ENCODE measurements at places on chromosomes 1 and 21.

GRCh38 chr1:170765712-170766330 lies 101.9 kb downstream of the PRRX1 start:
- peak; percentile 70 for DNase-seq

GRCh38 chr1:12499539-12500240 lies 118.3 kb downstream of the DHRS3 start:
- peak; percentile 67 for DNase-seq

DNA sequence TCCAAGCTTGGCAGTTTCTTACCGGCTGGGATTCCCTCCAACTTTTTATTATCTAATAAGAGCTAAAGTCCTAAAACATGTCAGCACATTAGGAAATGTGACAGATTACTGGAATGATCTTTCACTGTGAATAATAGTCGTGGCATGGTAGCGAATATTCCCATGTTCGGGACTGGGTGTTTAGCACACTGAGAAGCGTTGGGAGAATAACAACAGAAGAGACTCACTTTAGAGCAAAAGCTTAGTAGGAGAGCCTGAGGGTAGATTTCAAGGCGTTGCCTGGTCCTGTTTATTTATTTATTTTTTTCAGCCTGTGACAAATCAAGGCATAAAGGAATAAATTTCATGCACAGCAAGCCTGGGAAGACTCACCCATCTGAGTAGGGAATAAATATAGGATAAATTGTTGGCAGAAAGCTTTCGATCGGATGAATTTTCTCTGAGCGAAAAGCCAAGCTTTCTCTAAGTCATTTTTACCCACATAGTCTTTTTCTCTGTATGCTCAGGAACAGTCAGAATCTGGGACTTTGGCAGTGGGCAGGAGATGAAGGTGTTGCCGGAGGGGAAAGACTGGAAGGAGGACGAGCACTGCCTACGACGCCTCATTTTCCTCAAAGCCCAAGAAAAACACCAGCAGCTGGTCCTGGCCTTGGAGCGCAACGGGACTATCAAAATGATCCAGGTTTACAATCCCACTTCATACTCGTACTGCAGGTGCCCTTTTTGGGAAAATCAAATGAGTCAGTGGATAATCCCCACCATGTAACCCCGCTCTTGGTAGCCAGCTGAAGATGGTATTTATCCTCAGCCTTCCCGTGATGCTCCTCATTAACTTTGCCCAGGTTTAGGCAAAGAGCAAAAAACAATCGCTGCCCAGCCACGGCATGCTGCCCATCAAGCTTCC lies 97.2 kb downstream of the WDR64 start:
- DNase-seq, result peak; percentile 79

DNA sequence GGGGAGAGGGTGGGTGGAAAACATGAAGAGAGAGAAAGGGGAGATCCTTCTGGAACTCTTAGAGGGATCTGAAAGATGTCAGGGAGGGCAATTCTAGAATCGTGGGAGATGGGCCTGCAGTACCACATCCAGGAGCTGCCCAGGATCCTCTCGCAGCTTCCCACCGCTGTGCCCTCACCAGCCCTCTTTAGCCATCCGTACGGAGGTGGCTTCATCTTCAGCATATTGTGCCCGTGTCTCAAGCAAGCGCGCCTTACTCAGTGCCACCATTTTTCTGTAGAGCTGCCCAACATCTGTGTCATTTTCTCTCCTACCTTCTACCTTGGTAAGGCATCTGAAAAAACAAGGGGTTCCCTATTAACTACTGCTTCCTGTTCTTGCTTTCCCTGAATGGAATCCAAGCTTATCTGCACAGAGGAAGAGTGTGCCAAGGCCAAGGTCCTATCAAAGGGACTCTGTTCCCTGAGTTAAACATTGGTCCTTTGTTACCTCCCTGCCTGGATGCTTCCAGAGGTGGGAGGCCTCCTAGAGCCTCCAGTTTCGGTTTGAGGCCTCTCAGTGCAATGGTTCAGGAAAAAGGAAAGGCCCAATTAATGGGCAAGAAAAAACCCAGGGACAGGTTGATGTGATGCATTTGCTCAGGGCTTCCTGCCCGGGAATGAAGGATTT lies 23.2 kb downstream of the C1orf116 start:
- no peak for DNase-seq

Measured in fibroblast of mammary gland (primary cell).